ENCODE measurements at places on chromosomes 1 and 21. TPM values are rescaled to one million over a fixed set of nuclear protein-coding genes. Genes with fewer than 3 reads are reported as not detected.

DNA sequence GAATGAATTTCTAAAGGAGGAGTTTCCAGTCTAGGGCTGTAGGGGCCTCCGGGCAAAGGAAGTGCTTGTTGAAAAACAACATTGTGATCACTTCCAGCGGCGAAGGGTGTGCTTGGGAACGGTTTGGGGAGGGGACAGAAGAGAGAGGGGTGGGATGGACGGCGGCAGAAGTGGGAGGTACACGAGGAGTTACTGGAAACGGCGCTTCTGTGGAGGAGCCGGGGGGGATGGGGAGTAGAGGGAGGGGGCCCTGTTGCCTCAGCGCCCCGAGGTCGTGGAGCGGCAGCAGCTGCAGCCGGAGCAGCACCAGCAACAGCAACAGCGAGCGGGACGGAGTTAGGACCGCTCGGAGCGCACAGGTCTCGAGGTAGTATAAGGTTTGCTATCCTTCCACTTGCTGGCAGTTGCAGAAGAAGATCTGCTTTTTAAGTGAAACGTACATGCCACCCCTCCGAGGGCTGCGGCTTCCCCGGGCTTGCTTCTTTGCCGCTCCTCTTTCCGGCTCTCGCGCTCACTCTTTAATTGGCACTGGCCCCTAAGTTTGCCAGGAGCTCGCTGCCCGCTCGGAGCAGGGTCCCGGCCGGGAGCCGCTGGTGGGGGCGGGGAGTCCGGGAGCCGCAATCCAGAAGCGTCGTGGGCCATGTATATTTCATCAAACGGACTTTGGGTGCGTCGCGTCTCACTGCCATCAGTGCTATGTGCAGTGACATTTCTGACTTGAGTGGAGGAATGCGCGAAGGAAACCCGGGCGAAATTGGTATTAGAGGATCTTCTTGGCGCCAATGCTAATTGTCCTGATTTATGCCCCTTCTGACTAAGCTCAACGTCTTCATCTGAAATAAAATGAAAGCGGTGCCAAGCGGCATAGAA lies 771 bp upstream of the NTNG1 start:
- peak; percentile 74 for DNase-seq
- H3K27ac ChIP-seq = peak overlapping the region; percentile 88
- peaks cover 33% of the 10 kb centered on the region for H3K4me1 ChIP-seq
- no peaks in the 10 kb centered on the region for H3K36me3 ChIP-seq
- peaks cover 22% of the 10 kb centered on the region for H3K27me3 ChIP-seq

DNA sequence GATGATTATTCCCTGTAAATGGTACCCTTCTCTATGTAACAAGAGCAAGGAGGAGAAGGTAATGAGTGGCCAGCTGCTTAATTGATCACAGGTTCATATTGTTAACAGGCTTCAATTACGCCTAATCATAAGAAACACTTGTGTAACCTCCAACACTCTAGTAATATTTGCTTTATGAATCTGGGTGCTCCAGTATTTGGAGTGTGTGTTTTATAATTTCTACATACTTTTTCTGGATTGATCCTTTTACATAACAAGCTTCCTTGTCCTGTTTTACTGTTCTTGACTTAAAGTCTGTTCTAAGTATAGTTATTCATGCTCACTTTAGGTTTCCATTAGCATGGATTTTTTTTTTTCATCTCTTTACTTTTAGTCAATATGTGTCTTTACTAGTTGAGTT lies 984.2 kb downstream of the AMY1C start:
- no peak overlapping the region for H3K4me3 ChIP-seq
- no peaks in the 10 kb centered on the region for H3K36me3 ChIP-seq
- no peak for DNase-seq
- H3K4me1 ChIP-seq = no peaks in the 10 kb centered on the region

DNA sequence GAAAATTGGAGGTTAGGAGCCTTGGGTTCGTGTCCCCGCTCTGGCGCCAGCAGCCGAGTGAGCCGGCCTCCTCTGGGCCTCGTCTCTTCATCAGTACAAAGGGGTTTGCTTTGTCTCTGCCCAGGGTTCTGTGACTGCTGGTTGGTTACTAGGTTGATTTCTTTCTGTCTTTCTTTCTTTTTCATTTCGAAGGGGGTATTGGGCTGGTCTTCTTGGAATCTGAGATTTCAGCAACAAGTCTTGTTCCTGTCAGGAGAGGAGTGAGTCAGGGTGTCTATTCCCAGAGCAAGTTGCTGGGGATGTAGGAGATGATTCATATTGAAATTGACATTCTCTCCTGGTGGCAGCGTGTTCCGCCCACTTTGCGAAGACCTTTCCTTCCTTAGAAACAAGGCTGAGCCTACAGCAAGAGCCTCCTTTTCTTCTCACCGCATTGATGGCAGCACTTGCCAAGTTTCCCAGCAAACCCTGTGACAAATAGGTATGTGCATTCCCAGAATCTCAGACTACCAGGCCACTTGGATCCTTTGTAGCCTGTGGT lies 79.2 kb downstream of the MAN1C1 start:
- no peaks in the 10 kb centered on the region for H3K36me3 ChIP-seq
- H3K27ac ChIP-seq = peak overlapping the region; percentile 58
- H3K27me3 ChIP-seq = no peaks in the 10 kb centered on the region
- H3K4me1 ChIP-seq = peaks cover 49% of the 10 kb centered on the region
- DNase-seq = no peak
- H3K4me3 ChIP-seq = no peak overlapping the region

DNA sequence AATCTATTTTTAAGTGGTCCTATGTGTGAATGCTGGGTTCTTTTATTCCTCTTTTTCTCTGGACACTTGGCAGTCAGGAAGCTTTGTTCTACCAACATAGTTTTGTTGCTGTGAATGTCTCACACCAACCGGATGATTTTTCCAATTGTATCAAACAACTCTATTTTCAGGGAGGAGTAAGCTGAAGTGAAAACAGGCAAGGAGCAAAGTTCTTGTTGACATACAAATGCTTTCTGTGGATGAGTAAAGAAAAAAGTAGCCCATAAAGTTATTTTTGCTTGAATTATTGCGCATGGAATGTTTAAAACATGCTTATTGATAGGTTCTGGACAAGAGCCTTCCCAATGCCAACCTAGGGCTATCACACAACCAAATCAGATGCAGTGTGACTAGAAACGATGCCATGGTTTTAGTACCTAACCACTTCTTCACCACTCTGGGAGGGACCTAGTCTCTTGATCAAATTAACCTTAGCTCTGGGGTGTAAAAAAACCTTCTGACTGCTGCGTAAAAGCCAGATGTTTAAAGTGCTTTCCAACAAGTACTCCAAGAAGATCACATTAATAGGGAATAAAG lies 4.5 kb downstream of the IER5 start:
- 0 out of 2 replicates have a peak, but pooled peaks cover 7% of the 10 kb centered on the region for H3K36me3 ChIP-seq
- H3K4me1 ChIP-seq = peaks cover 61% of the 10 kb centered on the region
- no peak for DNase-seq
- no peak overlapping the region for H3K4me3 ChIP-seq

- no peak overlapping the region for H3K27ac ChIP-seq
- no peaks in the 10 kb centered on the region for H3K27me3 ChIP-seq
- peaks cover 3% of the 10 kb centered on the region for H3K36me3 ChIP-seq
Measured at GRCh38 chr1:216330262-216330661, 93.0 kb downstream of the USH2A start.

DNA sequence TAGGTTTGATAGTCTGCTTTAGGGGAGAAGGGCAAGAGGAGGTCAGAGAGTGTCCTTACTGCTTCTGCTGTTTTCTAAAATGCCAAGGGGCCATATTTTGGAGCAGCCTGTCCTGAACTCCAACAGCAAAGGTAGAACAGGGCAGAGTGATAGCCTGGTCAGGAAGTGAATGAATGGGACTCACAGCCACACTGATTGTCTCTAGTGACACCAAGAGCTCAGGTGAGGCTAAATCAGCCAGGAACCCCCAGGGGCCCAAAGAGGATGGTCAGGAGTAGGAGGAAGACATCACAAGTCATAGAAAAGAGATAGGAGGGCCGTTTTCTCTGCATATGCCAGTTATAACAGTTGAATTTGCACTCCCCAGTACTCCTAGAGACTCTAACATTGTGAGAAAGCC lies 97.4 kb upstream of the DUSP10 start:
- H3K27ac ChIP-seq = no peak overlapping the region
- H3K27me3 ChIP-seq = no peaks in the 10 kb centered on the region
- H3K4me1 ChIP-seq = peaks cover 12% of the 10 kb centered on the region
- DNase-seq = no peak
- no peaks in the 10 kb centered on the region for H3K36me3 ChIP-seq

DNA sequence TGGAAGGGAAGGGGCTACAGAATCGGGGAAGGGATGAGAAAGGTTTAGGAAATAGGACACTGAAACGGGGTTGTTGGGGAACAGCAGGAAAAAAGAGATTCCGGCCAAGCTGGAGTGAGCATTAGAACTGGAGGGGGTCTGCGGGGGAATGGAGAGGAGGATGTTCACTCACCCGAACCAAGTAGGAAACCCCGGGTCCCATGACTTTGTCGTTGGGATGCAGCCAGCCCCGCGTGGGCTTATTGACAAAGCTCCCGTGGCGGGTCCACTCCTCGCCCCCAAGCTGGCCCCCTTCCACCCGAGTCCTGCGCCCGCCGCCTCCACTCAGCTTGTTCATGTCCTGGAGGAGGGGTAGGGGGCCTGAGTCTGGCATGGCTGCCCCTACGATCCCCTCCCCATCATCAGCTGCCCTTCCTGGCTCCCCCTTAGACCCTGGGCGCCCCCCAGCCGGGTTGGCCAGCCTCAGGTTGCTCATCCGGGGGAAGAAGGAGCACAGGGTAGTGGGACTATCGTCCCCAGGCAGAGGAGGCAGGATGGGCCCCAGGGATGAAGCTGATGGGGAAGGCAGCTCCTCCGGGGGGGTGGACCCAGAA lies 591 bp downstream of the SHC1 start:
- no peaks in the 10 kb centered on the region for H3K27me3 ChIP-seq
- H3K4me3 ChIP-seq = no peak overlapping the region
- H3K27ac ChIP-seq = peak overlapping the region; percentile 81

DNA sequence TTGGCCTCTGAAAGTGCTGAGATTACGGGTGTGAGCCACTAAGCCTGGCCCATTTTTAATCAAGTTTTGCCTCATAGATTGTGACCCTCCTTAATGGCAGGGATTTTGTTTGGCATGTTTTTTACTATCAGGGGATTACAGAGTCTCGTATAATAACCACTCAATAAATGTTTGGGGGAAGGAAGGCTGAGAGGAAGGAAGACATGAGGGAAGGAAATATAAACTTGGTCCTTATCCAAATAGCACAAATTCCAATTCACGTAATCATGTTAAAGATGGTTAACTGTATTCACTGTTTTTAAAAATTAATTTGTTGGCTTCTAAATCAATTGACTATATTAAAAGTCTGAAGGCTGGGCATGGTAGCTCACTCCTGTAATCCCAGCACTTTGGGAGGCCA lies 30.9 kb upstream of the SERTAD4 start:
- H3K36me3 ChIP-seq = no peaks in the 10 kb centered on the region
- H3K4me1 ChIP-seq = no peaks in the 10 kb centered on the region
- no peak overlapping the region for H3K4me3 ChIP-seq

DNA sequence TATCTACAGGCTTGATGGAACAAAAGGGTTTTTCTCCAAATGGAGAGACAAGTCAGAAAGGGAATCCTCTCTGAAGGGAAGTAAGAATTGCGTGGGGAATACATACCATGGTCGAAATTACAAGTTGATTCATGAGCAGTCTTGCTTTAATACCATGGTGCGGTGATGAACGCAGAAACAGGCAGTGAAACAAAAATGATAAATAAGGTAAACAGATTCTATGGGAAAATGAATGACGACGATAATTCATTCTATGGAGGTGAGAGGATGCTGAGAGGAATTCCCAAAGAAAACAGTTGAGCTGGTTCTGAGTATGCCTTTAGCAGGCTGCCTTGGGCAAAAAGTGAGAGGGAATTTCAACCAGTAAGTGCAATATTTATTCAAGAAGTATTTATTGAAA lies 209.4 kb upstream of the RUNX1 start:
- H3K4me1 ChIP-seq = peaks cover 8% of the 10 kb centered on the region
- DNase-seq = no peak
- H3K36me3 ChIP-seq = no peaks in the 10 kb centered on the region
- H3K27ac ChIP-seq = no peak overlapping the region
- no peaks in the 10 kb centered on the region for H3K27me3 ChIP-seq
- H3K4me3 ChIP-seq = no peak overlapping the region

DNA sequence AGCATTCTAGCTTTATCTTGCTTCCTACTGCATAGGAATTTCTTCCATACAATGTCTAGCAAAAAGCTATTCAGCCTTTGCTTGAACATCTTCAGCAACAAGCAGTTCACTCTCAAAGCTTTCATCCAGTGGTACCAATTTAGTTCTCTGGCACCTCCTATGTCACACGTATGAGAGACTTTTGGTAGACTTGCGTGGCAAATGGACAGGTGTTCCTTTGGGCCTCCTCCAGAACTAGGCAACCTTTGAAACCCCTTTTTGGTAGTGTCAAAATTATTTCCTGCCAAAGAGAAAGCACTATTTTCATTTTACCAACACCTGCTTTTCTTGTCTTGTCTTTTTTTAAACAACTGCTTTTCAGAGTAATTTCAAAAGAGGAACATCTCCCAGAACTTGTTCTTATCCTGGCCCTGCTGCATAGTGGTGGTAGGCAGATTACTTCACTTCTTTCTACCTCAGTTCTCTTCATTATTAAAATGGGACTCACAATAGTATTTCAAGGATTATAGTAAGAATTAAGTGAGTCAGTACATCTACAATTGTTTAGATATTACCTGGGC lies 122.4 kb downstream of the MAST2 start:
- peaks cover 72% of the 10 kb centered on the region for H3K4me1 ChIP-seq
- H3K36me3 ChIP-seq = no peaks in the 10 kb centered on the region
- H3K4me3 ChIP-seq = peak overlapping the region; percentile 54
- no peaks in the 10 kb centered on the region for H3K27me3 ChIP-seq
- no peak for DNase-seq
- H3K27ac ChIP-seq = peak overlapping the region; percentile 97

DNA sequence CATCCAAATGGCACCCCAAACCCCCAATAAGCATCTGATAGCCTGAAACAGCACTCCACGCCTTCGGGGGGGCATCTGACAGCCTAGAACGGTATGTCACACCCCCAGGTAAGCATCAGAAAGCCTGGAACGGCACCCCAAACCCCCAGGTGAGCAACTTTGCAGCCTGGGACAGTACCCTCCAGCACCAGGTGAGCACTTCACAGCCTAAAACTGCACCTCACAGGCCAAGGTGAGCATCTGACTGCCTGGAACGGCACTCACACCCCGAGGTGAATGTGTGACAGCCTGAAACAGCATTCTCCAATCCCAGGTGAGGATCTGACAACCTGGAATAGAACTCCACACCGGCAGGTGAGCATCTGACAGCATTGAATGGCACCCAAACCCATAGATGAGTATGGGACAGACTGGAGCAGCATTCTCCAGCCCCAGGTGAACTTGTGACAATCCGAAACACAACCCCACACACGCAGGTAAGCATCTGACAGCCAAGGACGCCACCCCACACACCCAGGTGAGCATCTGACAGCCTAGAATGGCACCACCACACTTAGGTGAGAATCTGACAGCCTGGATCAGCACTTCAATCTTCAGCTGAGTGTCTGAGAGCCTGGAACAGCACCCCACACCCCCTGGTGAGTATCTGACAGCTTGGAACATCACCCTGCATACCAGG lies 18.3 kb upstream of the MMEL1 start:
- DNase-seq = no peak
- H3K36me3 ChIP-seq = peaks cover 48% of the 10 kb centered on the region
- H3K4me3 ChIP-seq = no peak overlapping the region
- H3K4me1 ChIP-seq = no peaks in the 10 kb centered on the region
- H3K27ac ChIP-seq = no peak overlapping the region

- peaks cover 8% of the 10 kb centered on the region for H3K36me3 ChIP-seq
- peaks cover 32% of the 10 kb centered on the region for H3K4me1 ChIP-seq
- H3K27ac ChIP-seq = no peak overlapping the region
- H3K4me3 ChIP-seq = no peak overlapping the region
Measured at GRCh38 chr1:231931846-231932454, 305.4 kb downstream of the DISC1 start.

Gene FCRL3
- total RNA-seq = not detected

Gene AIRE
- 0.09 TPM for total RNA-seq

Gene AGO3
- 27.0 TPM for total RNA-seq

Gene PDC
- not detected for total RNA-seq

Gene CAMTA1
- 116 TPM for total RNA-seq

Gene PTGFRN
- 39.6 TPM for total RNA-seq

Gene ANKRD65
- 1.9 TPM for total RNA-seq

Gene TEDDM1
- total RNA-seq = not detected

Gene MXRA8
- 6.7 TPM for total RNA-seq

Gene GPR37L1
- 0.16 TPM for total RNA-seq

Measured in WTC11 (cell line).